CD4-positive, alpha-beta T cell treated with Interleukin-1 beta for 1 hour (primary cell): ENCODE measurements at places on chromosomes 11 and 22.

DNA sequence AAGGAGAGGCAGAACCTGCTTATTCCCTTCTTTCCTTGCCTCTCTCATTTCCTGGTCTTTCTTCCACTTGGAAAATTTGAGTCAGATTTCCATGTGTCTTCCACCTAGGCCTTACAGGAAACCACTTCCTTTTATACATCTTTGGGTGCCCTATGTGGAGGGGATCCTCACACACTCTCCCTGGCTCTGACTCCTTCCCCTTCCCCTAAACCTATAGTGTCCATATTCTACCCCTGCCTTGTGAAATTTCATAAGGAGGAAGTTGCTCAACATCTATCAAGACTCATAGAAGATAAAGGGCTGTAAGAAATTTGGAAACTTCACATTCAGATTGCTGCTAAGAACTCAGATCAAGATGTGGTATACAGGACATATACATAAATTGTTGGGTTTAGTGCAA is 20.4 kb downstream of the TUG1 start:
- no peak for DNase-seq

DNA sequence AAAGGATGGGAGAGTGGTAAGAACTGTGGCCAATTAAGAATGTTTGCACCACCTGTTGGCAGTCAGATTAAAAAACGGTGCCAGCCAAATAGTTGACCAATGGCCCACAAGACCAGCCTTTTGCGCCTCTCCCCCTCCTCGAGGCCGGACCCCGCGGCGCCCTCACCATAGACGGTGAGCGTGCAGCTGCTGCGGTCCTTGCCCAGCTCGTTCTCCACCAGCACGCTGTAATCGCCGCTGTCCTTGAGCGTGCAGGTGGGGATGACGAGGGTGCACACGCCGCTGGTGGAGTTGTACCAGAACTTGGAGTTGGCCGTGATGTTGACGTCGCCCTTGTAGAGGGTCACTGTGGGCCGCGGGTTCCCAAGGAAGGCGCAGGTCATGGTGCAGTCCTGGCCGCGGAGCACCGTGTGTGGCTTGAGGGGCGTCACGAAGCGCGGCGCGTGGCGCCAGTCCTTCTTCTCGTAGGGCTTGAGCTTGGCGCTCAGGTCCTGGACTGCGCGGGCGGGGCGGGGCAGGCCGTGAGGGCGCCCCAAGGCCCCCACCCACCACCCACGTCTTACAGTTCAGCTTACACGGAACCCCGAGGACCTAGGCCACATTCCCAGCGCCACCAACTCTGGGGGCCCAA is 7.2 kb downstream of the TMEM86A start:
- peak; percentile 22 for DNase-seq

DNA sequence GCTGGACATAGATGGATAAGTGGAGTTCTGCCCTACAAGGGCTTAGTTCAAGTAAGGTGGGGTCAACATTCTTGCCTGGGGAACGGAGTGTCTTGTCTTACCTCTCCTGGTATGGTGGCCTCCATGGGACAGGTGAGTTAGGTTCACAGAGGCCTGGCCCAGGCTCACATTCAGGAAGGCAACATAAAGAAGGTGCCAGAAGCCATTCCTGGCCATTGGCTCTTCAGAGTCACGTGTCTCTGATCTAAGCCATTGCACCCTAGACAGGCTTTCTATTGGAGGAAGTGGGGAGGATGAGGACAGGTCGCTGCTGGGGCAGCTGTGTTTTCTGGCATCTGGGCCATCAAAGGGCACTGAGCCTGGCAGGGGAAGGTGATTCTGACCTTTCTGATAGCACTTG is 14.8 kb downstream of the LMO2 start:
- DNase-seq, result no peak

DNA sequence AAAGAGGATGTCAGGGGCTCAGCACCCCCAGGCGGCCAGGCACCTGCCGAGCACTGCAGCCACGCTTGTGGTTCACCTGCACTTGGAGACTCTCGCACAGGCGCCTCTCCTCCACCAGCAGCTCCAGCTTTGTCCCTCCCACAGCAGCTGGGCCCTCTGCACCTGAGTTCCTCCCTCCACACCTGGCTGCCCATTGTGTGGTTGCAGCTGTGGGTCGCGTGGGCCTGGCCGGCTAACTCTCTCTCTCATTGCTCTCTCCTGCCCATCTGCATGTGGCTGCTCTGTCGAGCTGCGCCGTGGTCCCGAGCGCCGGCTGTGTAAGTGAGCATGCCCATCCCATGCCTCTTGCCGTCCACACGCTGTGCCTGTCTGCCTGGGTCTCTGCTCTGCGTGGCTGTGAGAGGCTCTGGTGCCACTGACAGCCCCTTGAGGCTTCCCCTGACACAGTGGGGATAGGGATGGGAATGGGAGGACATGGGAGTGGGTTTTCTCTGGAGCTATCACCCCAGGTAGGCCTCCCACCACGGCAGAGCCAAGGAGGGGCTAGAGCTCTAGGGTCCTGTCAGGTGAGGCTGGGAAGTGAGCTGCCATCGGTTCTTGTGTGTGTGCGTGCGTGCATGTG is 8.5 kb upstream of the ACR start:
- DNase-seq, result no peak

DNA sequence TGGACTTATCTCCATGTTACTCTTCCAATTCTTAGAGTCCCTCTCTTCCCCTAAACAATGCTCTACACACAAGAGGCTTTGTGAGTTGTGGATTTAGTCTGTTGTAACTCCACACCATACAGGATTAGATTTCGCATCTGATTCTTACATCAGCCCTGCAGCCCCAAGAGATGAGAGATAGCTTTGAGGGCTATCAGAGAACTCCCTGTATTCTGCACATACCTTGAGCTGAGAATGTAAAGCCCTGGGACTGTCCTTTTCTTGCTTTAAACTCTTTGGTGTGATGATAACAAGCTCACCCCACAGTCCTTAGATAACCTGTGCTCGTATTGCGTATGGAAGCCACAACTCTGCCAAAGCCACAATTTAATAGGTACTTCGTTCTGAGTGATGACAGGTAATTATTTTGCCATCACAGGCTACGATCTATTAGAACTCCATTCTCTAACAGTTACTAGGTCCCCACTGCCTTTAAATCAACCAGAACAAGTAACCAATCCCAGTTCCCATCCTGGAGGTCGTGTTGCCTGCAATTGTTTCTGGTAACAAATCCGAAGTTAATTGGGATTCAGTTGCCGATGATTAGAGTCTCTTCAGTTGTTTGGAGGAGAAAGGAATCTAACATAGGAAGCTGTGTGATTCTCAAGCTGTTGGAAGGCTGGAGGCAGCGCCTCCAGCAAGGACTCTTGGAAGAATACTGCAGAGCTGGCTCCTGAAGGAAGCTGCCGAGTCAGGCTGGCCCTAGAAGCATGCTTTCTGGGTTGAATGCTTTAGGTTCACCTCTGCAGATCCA is 1.3 kb upstream of the PARVG start:
- no peak for DNase-seq

GRCh38 chr11:18461909-18462308 is 6.3 kb downstream of the LDHAL6A start:
- no peak for DNase-seq

- no peak for DNase-seq
Observed at GRCh38 chr11:68412593-68413475, 47.7 kb upstream of the PPP6R3 start.

DNA sequence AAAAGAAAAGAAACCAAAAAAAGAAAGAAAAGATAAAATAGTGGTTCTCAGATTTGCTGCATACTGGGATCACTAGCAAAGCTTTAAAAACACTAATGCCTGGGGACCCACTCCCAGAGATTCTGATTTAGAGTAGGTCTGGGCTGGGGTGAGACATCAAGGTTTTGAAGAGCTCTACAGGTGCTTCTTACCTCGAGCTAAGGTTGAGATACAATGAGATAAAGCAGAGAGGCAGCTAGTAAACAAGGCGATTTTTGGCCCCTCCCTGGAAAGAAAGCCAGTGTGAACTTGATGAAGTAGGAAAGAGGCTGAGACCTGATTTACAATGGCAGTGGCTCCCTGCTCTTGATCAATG is 327.6 kb upstream of the CCDC90B start:
- no peak for DNase-seq

DNA sequence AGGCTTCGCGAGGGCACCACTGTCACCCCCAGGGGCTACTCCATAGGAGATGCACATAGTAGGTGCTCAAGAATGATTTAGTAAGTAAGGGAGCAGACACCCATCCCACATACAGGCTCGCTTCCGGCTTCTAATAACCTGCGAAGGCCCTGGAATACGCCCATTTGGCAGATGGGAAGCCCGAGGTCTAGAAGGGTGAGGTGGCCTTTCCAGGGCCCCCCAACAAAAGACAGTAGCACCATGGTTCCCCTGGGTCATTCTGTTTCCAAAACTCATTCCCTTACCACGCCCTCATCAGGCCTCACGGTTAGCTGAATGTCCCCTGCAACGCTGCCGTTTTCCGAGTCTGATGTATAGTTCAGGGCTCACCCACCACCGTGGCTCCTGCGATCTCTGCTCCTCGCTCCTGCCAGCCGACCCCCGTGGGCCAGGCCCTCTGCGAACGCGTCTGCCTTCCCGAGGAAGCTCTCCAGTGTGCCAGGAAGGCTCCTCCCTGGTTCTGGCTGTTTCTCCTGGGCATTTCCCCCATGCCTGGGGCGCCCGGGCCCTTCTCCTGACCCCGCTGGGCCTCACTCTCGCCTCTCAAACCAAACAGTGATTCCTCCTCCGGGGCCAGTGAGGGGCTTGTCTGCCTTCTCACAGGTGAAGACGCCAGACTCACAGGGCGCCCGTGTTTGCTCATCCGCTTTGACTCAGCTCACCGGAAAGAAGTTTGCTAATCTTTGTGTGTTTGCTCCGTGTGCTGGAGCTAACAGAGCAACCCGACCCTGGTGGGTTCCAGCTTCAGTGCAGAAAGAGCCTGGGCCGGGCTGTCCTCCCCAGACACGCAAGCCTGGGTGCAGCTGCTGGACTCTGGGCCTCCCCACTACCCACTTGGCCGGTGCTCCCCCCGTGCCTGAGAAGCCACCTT is 86.6 kb downstream of the RTL6 start:
- no peak for DNase-seq

DNA sequence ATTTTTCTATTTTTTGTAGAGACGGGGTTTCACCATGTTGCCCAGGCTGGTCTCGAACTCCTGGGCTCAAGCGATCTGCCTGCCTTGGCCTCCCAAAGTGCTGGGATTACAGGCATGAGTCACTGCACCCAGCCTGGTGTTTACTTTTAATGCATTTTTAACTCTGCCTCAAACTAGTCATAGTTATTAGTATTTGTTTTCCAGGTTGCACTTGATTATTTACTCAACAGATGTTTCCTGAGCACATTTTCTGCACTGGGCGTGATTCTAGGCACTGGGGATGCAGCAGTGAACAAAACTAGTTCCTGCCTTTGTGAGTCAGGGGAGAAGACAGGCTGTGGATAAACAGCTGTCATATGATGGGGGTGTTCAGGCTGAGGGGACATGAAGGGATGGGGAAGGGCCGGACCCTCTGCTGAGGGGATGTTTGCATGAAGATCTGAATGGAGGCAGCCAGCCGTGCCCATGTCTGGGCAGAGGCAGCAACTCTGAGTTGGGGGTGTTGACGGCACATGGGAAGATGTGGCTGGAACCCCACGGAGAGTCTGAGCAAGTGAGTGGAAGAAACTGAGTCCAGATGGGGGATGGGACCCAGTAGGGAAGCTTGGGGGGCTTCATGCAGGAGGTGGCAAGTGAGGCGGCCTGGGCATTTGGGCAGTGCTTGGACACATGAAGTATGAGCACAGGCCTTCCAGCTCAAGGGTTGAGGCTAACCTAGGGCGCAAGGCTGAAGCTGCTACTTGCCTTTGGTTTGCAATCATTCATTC is 34.4 kb downstream of the MPPED1 start:
- no peak for DNase-seq

GRCh38 chr22:21866833-21867527 is 465 bp downstream of the MAPK1 start:
- DNase-seq, result no peak

DNA sequence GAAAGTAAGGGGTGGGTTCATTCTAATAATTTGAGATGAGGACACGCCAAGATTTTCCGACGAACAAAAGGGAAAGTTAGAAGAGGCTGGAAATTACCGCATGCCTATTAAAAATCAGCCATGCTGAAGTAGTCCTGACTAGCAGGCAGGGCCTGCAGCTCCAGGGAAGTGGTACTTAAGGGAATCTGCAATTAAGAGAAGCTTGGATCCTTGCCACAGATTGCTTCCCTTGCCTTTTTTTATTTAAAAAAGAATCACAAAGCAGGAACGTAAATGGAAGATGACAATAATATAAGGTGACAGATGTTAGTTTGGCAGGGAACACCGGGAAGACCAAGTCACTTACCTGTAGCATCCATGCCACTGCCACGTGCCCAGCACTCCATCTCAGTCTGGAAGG is 359.3 kb downstream of the CADM1 start:
- no peak for DNase-seq

- DNase-seq, result no peak
Observed at GRCh38 chr11:70470127-70470526, 71.8 kb downstream of the CTTN start.

GRCh38 chr22:48531108-48531507 is 1296.6 kb downstream of the BRD1 start:
- no peak for DNase-seq
